ENCODE measurements at places on chromosomes 7 and 10. TPM values are rescaled to one million over a fixed set of nuclear protein-coding genes. Genes with fewer than 3 reads are reported as not detected.

GRCh38 chr7:86776136-86776535 is 132.4 kb downstream of the GRM3 start:
- DNase-seq: no peak

- DNase-seq: no peak
Measured at GRCh38 chr7:112022128-112022527, 184.1 kb downstream of the DOCK4 start.

DNA sequence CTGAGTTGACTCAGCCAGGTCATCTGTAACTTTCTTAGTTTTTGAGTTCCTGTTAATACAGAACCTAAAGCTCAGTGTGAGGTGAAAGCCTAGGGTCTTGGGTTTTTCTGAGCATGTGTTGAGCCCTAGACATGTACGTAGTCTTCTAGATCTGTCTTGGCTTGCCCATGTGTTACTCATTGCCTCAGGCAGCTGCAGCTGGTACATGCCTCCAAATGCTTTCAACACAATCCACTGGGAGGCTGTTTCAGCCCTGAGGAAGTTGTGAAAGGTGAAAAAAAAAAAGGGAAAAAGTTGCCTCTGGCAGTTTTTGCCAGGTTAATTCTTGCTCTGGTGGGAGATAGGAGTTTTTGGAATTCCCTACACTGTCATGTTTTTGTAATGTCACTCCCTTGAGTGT is 134.6 kb downstream of the RNF216 start:
- no peak for DNase-seq

DNA sequence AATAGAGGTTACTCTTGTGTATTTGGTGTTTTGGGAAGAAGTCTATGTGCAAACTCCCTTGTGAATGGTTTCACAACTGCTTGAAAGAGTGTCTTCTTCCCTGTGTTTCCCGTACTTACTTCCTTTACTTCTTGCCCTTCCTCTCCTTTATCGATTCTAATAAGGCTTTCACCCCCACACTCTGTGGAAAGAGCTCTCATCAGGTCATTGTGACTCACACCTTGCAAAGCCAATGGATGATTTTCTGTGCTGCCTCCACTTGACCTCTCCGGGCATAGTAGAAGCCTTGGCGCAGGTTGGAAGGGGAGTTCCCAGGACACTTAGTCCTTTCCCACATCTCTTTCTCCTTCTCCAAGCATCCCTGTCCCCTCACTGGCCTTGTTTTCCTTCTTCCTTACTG is 6.2 kb upstream of the TSPAN15 start:
- peak; percentile 71 for DNase-seq

DNA sequence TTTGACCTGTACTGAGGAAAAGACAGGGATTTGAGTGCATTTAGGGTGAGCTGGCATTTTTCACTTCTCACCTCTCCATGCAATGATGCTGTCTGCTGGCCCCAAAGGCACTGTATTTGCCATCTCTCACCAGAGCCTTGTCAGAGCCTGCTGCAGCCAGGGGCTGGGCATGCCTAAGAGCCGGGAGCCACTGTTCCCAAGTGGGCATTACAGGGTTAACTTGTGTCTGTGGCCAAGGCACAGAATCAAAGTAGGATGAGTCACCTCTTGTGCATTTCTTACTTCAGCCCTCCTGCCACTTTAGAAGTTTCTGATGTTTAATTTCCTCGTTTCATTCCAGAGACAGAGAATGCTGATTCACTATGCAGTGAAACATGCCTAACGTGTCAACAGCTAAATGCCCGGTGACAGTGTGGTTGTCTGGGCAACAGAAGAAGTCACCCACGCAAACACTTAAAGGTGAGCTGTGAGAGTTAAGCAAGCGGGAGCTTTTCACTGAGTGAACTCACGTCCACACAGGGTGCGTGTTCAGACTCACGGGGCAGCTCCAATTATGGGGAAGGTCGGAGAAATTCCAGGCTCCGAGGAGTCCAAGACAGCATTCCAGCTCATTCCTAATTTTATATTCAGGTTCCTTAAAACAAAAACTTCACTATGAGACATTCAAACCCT is 57.1 kb upstream of the IGFBP3 start:
- peak; percentile 99 for DNase-seq

- no peak for DNase-seq
Measured at GRCh38 chr10:71582506-71583475, 136.8 kb downstream of the C10orf105 start.

GRCh38 chr7:83190659-83191389 is 28.1 kb upstream of the PCLO start:
- DNase-seq: no peak

CYP51A1 gene
- 53.8 TPM for total RNA-seq

PTPRZ1 gene
- not detected for total RNA-seq

WNT8B gene
- not detected for total RNA-seq

SAMD9 gene
- total RNA-seq: 4.0 TPM

KCP gene
- 5.1 TPM for total RNA-seq

All from Caki2 (cell line).